Effector memory CD4-positive, alpha-beta T cell (primary cell): ENCODE measurements at places on chromosomes 6 and 20.

- H3K4me1 ChIP-seq: no peaks in the 10 kb centered on the region
- no peaks in the 10 kb centered on the region for H3K27me3 ChIP-seq
- no peak overlapping the region for H3K4me3 ChIP-seq
- no peaks in the 10 kb centered on the region for H3K36me3 ChIP-seq
- DNase-seq: no peak
Measured at GRCh38 chr6:169170583-169170955, 83.1 kb downstream of the THBS2 start.

DNA sequence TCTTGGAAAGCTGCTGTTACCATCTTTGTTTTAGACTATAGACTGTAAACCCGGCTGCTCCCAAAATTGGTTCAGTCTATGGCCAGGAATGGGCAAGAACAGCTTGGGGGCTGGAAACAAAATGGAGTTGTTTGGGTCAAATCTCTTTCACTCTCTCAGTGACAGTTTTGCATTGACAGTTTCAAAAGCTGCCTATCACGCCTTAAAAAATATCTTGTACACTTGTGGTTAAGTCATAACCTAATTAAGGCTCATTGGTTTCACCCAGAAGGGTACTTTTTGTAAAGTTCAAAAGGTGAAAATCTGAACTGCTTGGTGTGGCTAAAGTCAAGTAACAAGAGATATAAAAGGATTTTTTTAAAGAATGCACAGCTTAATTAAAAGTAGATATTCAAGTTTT, 76.1 kb upstream of the PRL start:
- H3K36me3 ChIP-seq: no peaks in the 10 kb centered on the region
- no peak overlapping the region for H3K27ac ChIP-seq
- DNase-seq: no peak
- H3K4me1 ChIP-seq: no peaks in the 10 kb centered on the region
- no peak overlapping the region for H3K4me3 ChIP-seq

DNA sequence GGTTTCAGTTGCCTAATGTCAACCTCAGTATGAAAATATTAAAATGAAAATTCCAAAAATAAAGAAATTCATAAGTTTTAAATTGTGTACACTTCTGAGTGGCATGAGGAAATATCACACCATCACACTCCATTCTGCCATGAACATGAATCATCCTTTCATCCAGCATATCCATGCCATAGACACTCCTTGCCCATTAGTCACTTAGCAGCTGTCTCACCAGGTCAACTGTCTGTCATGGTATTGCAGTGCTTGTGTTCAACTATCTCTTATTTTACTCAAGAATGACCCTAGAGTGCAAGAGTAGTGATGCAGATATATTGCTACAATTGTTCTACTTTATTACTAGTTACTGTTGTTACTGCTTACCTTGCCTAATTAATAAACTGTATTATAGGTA, 712.4 kb downstream of the EPHA7 start:
- H3K27ac ChIP-seq: no peak overlapping the region
- no peaks in the 10 kb centered on the region for H3K4me1 ChIP-seq
- DNase-seq: no peak
- no peak overlapping the region for H3K4me3 ChIP-seq

DNA sequence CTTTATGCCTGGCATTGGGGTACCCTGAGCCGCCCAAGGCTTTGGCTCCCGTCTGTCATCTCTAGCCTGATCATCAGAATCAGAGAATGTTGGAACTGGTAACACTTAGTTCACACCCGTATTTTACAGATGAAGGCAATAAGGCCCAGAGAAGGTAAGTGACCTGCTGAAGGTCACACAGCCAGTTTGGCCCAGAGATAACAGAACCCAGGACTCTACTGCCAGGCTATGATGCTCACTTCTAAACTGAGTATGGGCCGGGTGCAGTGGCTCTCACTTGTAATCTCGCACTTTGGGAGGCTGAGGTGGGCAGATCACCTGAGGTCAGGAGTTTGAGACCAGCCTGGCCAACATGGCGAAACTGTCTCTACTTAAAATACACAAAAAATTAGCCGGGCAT, 1.8 kb upstream of the TGM6 start:
- H3K27ac ChIP-seq: no peak overlapping the region
- H3K27me3 ChIP-seq: no peaks in the 10 kb centered on the region
- no peak for DNase-seq
- no peaks in the 10 kb centered on the region for H3K36me3 ChIP-seq
- no peak overlapping the region for H3K4me3 ChIP-seq

- H3K4me3 ChIP-seq: no peak overlapping the region
- no peaks in the 10 kb centered on the region for H3K36me3 ChIP-seq
- no peak overlapping the region for H3K27ac ChIP-seq
- H3K4me1 ChIP-seq: no peaks in the 10 kb centered on the region
- DNase-seq: no peak
Measured at GRCh38 chr6:101393829-101394251, 332 bp downstream of the GRIK2 start.

GRCh38 chr6:157999168-158000051, 17.7 kb downstream of the SYNJ2 start:
- H3K36me3 ChIP-seq: no peaks in the 10 kb centered on the region
- peaks cover 20% of the 10 kb centered on the region for H3K4me1 ChIP-seq
- no peaks in the 10 kb centered on the region for H3K27me3 ChIP-seq
- H3K4me3 ChIP-seq: no peak overlapping the region

- no peak overlapping the region for H3K4me3 ChIP-seq
- no peak for DNase-seq
- H3K36me3 ChIP-seq: no peaks in the 10 kb centered on the region
- no peaks in the 10 kb centered on the region for H3K27me3 ChIP-seq
Measured at GRCh38 chr6:56652994-56653393, 10.3 kb upstream of the DST start.

- no peak for DNase-seq
- peaks cover 8% of the 10 kb centered on the region for H3K27me3 ChIP-seq
- no peak overlapping the region for H3K4me3 ChIP-seq
- H3K4me1 ChIP-seq: no peaks in the 10 kb centered on the region
Measured at GRCh38 chr20:57317316-57317788, 12.3 kb upstream of the SPO11 start.

- H3K4me1 ChIP-seq: no peaks in the 10 kb centered on the region
- no peak overlapping the region for H3K27ac ChIP-seq
- H3K27me3 ChIP-seq: no peaks in the 10 kb centered on the region
- H3K4me3 ChIP-seq: no peak overlapping the region
- no peak for DNase-seq
Measured at GRCh38 chr6:84645563-84646266, 118.7 kb downstream of the TBX18 start.

DNA sequence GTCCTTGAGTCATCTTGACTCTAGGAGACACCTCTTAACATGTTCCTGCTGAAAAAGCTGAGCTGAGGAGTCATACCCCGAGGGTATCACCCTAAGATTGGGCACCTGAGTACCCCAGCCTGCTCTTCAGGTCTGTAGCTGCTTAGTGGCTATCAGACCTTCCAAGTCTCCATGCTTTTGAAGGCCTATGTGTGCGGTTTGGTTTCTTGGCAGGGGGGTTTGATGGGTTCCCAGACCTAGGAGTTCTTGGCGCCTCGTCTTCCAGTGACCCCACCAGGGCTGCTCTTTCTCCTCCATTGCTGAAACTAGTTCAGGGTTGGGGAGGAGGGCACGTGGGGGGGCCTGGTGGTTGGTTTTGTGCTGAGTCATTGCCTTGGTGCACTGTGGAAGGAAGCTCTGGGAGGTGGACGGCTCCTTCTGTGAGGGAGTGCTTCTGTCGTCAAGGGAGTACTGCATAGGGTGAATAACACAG, 20.1 kb downstream of the IGF2R start:
- no peaks in the 10 kb centered on the region for H3K27me3 ChIP-seq
- no peak overlapping the region for H3K4me3 ChIP-seq
- no peak overlapping the region for H3K27ac ChIP-seq
- H3K36me3 ChIP-seq: peaks cover 6% of the 10 kb centered on the region

- H3K36me3 ChIP-seq: no peaks in the 10 kb centered on the region
- DNase-seq: no peak
- H3K27ac ChIP-seq: no peak overlapping the region
- no peaks in the 10 kb centered on the region for H3K4me1 ChIP-seq
Measured at GRCh38 chr6:46530896-46531295, 39.6 kb upstream of the RCAN2 start.

- H3K4me1 ChIP-seq: peaks cover 4% of the 10 kb centered on the region
- H3K4me3 ChIP-seq: peak overlapping the region; percentile 85
- no peaks in the 10 kb centered on the region for H3K36me3 ChIP-seq
- H3K27ac ChIP-seq: peak overlapping the region; percentile 59
- peak; percentile 47 for DNase-seq
Measured at GRCh38 chr6:27518881-27519795, 46.2 kb upstream of the ZNF184 start.

DNA sequence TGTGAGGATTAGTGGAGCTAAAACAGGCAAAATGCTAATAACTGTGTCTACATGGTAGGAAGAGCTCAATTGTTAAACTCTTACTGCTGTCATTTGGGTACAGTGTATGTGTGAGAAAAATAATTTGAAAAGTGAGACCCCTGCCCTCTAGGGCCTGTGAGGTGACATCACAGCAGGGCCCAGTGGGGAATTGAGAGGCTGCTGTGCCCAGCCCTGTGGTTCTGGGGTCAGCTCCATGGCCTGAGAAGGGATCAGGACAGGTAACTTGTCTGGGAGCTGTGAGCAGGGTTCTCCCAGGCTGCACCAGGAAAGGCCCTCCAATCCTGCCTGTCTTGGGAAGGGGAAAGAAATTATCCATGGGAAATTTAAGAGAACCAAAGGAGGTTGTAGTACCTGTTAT, 1.3 kb downstream of the SIRPB1 start:
- no peaks in the 10 kb centered on the region for H3K27me3 ChIP-seq
- no peak overlapping the region for H3K27ac ChIP-seq
- DNase-seq: no peak
- no peaks in the 10 kb centered on the region for H3K36me3 ChIP-seq
- no peak overlapping the region for H3K4me3 ChIP-seq
- H3K4me1 ChIP-seq: peaks cover 20% of the 10 kb centered on the region

- no peaks in the 10 kb centered on the region for H3K4me1 ChIP-seq
- H3K4me3 ChIP-seq: no peak overlapping the region
- H3K27me3 ChIP-seq: no peaks in the 10 kb centered on the region
- no peak overlapping the region for H3K27ac ChIP-seq
- H3K36me3 ChIP-seq: no peaks in the 10 kb centered on the region
Measured at GRCh38 chr6:56244528-56245253, 2.7 kb downstream of the COL21A1 start.

GRCh38 chr6:80388507-80388906, 282.0 kb downstream of the BCKDHB start:
- H3K27me3 ChIP-seq: no peaks in the 10 kb centered on the region
- H3K27ac ChIP-seq: no peak overlapping the region
- no peak overlapping the region for H3K4me3 ChIP-seq
- H3K36me3 ChIP-seq: no peaks in the 10 kb centered on the region
- DNase-seq: no peak

DNA sequence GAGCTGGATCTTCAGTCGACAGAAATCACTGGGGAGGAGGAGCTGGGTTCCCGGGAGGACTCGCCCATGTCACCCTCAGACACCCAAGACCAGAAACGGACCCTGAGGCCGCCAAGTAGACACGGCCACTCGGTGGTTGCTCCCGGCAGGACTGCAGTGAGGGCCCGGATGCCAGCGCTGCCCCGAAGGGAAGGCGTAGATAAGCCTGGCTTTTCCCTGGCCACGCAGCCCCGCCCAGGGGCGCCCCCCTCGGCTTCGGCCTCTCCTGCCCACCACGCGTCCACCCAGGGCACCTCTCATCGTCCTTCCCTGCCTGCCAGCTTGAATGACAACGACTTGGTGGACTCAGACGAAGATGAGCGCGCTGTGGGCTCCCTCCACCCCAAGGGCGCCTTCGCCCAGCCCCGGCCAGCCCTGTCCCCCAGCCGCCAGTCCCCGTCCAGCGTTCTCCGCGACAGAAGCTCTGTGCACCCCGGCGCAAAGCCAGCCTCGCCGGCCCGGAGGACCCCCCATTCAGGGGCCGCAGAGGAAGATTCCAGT, 63.0 kb downstream of the FNDC1 start:
- H3K27me3 ChIP-seq: peaks cover 11% of the 10 kb centered on the region
- H3K4me3 ChIP-seq: no peak overlapping the region
- H3K36me3 ChIP-seq: no peaks in the 10 kb centered on the region

GRCh38 chr6:111361648-111362047, 121.4 kb downstream of the REV3L start:
- peak; percentile 0 for DNase-seq
- no peak overlapping the region for H3K4me3 ChIP-seq
- H3K4me1 ChIP-seq: no peaks in the 10 kb centered on the region
- no peaks in the 10 kb centered on the region for H3K27me3 ChIP-seq
- no peak overlapping the region for H3K27ac ChIP-seq
- peaks cover 7% of the 10 kb centered on the region for H3K36me3 ChIP-seq

- no peaks in the 10 kb centered on the region for H3K4me1 ChIP-seq
- no peak for DNase-seq
- H3K4me3 ChIP-seq: no peak overlapping the region
Measured at GRCh38 chr6:14950970-14951276, 294.9 kb upstream of the JARID2 start.

DNA sequence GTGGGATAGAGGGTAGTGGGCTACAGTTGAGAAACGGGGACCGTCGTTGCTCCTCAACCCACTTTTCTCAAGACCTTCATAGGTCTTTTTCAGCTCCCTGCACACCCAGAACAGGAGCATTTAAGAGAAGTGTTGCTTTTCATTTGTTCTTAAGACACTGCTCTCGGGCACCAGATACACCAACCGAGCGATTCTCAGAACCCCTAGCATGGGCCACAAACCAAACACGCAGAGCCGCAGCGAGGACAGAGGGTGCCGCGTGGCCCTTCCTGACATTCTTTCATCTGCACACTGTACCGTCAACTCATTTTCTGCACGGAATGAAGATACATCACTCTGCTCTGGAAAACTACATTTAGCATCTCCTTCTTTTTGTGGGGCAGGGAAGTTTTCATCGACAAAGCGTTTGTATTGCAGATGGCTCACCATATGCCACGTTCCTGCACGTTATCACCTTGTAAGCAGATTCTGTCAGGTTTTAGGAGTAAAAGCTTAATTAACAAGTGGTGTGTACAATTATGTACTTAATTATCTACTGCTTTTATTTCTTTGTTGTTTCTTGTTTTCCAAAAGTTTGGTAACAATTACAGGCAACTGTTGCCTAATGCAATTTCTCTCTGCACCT, 70.4 kb upstream of the MLN start:
- H3K36me3 ChIP-seq: no peaks in the 10 kb centered on the region
- H3K27me3 ChIP-seq: no peaks in the 10 kb centered on the region
- no peak overlapping the region for H3K4me3 ChIP-seq
- no peak overlapping the region for H3K27ac ChIP-seq

DNA sequence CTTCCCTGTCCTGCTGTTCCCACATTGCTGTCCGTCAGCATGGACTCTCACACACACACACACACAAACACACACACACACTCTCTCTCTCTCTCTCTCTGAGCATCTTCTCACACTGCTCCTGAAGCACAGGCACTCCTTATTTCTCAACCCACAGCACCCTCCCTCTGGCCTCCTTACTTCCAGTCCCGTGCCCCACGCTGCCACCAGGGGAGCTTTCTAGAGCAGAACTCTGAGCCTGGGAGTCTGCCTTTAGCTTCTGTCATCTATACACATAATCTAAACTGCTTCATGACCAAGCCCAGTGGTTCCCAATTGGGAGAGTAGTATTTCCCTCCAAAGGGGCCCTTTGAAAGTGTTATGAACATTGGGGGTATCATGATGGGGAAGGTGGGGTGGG, 29.1 kb downstream of the HECA start:
- no peak overlapping the region for H3K4me3 ChIP-seq
- peaks cover 22% of the 10 kb centered on the region for H3K36me3 ChIP-seq
- no peak for DNase-seq
- peak overlapping the region; percentile 33 for H3K27ac ChIP-seq
- H3K27me3 ChIP-seq: no peaks in the 10 kb centered on the region
